ENCODE measurements at places on chromosomes 11 and 22.

GRCh38 chr11:101049123-101049522, 80.5 kb downstream of the PGR start:
- peak; percentile 64 for DNase-seq

DNA sequence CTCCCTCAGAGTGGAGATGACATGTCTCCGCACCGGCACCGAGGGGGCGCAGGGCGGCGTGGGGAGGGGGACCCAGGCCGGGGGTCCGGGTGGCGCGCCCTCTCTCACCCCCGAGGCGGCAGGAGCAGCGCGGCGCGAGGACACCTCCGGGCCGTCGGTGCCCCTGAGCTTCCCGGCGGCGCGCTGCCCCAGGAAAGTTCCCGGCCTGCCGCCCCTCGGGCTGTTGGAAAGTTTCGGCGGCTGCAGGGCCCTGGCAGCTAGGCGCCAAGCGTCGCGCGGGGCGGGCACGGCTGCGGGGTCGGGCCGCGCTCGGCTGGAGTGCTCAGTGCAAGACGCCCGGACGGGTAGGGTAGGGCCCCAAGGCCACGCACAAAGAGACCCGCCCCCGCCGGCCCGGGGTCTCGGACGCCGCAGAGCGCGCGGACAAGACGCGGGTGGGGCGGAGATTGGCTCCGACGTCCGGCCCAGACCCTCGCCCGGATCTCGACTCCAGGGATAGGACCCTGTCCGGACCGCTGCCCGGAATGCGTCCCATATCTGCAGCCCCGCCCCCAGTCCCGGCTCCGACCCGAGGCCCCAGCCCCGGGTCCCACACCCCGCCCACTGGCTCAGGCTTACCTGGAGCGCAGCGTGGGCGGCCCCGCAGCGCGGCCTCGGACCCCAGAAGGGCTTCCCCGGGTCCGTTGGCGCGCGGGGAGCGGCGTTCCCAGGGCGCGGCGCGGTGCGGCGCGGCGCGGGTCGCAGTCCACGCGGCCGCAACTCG, 471 bp downstream of the ARVCF start:
- peak; percentile 36 for DNase-seq

DNA sequence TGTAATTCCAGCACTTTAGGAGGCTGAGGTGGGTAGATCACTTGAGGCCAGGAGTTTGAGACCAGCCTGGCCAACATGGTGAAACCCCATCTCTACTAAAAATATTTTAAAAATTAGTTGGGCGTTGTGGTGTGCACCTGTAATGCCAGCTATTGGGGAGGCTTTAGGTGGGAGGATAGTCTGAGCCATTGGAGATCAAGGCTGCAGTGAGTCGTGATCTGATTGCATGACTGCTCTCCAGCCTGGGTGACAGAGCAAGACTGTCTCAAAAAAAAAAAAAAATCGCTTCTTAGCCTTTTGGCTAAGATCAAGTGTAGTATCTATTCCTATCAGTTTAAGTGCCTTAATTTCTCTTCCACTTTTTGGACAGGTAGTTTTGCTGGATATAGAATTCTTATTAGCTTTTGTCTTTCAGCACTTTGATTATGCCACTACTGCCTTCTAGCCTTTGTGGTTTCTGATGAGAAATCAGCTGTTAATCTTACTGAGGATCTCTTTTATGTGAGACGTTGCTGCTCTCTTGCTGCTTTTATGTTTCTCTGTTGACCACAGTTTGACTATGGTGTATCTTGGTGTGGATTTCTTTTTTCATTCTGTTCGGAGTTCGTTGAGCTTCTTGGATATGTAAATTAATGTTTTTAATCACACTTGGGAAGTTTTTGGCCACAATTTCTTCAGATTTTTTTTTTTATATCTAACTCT, 24.7 kb downstream of the CHEK1 start:
- no peak for DNase-seq

DNA sequence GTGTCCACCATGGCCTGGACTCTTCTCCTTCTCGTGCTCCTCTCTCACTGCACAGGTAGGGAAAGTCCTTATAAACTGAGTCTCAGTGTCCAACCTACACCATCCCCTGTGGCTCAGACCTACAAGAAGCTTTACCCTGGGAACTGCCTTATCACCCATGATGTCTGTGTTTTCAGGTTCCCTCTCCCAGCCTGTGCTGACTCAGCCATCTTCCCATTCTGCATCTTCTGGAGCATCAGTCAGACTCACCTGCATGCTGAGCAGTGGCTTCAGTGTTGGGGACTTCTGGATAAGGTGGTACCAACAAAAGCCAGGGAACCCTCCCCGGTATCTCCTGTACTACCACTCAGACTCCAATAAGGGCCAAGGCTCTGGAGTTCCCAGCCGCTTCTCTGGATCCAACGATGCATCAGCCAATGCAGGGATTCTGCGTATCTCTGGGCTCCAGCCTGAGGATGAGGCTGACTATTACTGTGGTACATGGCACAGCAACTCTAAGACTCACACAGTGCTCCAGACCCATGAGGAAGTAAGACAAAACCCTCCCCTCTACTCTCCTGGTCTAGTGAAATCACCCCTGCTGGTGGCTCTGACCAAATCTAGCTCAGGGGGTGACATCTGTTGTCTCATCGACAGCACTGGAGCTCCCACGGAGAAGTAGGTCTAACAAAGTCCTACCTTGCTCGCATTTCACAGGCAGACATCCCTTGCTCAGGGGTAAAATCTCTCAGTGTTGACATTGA, 74.3 kb downstream of the VPREB1 start:
- DNase-seq = no peak

DNA sequence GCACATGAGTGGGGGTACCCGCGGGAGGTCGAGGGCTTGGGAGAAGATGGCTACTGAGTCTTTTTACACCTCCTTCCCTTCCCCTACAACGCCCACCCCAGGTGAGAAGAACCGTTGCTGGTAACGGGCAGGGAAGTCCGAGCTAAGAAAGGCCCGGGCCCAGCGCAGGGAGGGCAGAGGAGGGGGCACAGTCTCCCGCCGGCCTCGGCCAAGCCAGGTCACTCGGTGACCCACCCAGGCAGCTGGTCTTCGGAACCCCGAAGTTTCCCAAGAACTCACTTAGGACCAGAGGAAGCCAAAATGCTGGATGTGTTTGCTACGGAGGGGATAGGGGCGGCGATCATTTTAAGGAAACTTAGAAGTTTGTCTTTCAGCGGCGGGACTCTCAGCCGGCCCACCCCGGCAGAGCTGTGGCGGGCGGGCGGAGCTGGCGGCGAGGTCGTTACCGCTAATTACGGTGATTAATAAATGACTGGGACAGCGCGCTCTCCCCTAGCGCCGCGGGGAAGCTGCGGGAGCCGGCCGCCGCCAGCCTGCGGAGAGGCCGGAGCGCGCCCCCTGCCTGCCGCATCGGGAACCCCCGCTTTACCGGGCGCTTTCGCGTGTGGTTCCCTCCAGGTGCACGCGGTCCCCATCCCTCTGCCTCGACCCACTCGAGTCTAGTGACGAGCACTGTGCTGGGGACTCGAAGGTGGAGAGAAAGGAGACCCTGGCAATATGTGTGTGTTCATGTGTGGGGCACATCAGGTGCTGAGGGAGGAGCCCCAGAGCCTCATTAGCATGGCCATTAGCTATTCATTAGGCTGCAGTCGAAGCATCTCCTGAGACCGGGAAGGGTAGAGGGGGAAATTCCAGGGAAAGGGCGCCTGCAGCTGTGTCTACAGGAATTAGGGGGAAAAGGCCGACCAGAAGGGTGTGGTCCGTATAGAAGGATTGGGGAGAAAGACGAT, 945 bp downstream of the ROBO3 start:
- DNase-seq = peak; percentile 40

DNA sequence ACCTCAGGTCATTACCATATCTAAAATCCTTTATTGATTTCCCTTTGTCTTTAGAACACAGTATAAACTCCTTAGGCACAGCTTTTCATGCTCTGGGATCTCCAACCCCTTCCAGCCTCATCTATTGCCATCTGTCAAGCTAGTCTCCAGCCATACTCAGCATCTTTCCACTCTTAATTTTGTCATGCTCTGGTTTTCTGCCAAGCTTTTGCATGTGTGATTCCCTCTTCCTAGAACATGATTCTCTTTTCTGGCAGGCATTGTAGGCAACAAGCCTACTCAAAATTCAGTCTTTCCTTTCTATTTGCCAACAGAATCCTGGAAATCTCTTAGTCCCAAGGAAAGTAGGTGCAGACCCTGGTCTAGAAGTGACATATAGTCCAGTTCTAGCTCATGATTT, 35.5 kb upstream of the SLC6A5 start:
- DNase-seq = no peak

DNA sequence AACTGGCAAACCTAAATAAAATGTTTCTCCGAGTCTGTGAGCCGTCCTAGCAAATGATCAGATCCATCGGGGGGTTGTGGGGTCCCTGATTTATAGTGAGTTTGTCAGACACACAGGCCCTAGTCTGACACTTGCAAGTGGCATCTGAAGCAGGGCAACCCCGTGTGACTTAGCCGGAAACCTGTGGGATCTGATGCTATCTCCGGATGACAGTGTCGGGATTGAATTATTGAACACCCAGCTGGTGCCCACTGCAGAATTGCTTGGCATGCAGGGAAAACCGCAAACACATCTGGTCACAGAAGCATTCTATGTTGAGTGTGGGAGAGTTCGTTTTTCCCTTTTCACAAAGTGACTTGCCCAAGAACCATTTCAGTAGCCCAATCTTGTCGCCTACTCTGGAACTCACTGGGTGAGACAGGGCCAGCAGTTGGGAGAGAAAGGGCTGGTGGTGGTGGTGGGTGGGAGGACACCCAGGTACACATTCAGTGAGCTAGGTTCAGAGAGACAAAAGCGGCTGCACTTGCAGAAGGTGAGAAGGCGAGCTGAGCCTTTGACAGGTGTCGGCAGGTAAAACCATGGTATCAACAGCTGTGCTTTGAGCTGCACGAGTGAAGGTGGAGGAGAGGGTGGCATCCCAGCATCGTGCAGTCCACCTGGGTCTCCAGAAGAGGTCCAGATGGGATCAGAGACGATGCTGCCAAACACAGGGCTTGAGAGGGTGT, 33.7 kb upstream of the B3GAT1 start:
- no peak for DNase-seq

DNA sequence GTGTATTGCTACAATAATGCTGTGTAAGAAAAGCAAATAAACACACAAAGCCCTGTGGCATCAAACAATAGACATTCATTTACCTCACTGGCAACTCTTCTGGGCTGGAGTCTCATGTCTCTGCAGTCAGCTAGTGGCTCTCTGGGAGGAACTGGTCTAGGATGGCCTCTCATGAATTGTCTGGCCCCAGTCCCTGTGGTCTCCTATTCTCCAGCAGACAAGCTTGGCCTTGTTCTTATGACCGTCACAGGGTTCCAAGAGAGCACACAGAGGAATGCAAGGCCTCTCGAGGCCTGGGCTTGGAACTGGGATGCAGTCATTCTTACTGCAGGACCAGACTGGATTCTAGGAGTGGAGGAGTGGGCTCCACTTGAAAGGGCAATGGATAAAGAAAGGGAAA, 141.2 kb upstream of the NTM start:
- DNase-seq = no peak

DNA sequence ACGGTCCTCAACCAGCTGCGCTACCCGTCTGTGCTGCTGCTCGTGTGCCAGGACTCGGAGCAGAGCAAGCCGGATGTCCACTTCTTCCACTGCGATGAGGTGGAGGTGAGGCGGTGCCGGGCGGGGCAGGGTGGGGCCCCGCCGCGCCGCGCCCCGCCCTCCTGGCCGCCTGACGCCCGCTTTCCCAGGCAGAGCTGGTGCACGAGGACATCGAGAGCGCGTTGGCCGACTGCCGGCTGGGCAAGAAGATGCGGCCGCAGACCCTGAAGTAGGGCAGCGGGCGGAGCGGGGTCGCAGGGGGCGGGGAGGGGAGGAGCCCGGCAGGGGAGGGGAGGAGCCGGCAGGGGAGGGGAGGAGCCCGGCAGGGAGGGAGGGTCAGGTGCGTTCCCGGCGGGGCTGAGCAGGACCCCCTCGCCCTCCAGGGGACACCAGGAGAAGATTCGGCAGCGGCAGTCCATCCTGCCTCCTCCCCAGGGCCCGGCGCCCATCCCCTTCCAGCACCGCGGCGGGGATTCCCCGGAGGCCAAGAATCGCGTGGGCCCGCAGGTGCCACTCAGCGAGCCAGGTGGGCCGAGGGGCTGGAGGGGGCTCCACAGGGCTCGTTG, 14.7 kb downstream of the EPS8L2 start:
- peak; percentile 77 for DNase-seq

- no peak for DNase-seq
These were observed 81.8 kb upstream of the SHANK2 start for GRCh38 chr11:71334191-71334590.

GRCh38 chr22:48475661-48476345, 1351.9 kb downstream of the BRD1 start:
- DNase-seq = no peak

GRCh38 chr11:69321877-69322361, 28.0 kb downstream of the MYEOV start:
- no peak for DNase-seq

GRCh38 chr11:70606248-70606950, 208.1 kb downstream of the CTTN start:
- no peak for DNase-seq

DNA sequence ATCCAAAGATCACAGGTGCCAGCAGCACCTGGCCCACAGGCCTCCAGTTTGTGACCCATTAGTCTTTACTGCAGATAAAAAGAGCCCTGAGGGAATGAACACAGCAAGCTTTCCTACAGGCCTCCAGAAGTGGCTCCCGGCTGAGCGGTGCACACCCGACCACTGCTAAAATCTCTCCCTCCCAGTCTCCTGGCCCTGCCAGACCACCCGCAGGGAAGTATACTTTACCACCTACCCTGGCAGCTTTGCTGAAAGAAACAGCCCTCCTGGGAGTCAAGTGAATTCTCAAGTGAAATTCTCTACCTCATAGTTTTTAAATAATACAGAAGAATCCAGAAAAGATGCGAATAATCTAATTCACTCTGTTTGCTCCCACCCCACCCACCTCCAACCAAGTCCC, 15.4 kb upstream of the MTNR1B start:
- no peak for DNase-seq

GRCh38 chr11:105027678-105028077, 4.7 kb upstream of the CASP5 start:
- no peak for DNase-seq

GRCh38 chr11:72652873-72653630, 21.2 kb downstream of the PDE2A start:
- peak; percentile 86 for DNase-seq

DNA sequence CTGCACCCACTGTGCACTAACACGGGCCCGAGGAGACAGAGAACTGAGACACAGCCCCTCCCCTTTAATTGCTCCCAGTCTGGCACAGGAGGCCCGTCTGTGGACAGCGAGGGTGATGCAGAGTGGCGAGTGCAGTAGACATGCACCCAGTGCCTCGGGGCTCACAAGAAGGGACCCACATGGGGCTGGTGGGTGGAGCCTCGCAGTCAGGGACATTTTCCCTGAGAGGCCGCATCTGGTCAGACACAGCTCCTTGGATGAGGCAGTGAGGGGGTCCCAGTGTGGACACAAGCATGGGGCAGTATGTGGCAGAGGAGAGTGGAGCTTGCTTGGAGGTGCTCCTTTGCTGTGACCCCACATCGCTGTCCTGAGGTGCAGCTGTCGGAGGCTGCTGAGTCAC, 54.8 kb downstream of the SBF1 start:
- DNase-seq = no peak

GRCh38 chr11:66970371-66970806, 4.7 kb upstream of the C11orf86 start:
- no peak for DNase-seq

- no peak for DNase-seq
These were observed 29.5 kb downstream of the KCNQ1 start for GRCh38 chr11:2474059-2474901.

Data from mesendoderm (in vitro differentiated cells).